ENCODE measurements at places on chromosomes 4 and X.

DNA sequence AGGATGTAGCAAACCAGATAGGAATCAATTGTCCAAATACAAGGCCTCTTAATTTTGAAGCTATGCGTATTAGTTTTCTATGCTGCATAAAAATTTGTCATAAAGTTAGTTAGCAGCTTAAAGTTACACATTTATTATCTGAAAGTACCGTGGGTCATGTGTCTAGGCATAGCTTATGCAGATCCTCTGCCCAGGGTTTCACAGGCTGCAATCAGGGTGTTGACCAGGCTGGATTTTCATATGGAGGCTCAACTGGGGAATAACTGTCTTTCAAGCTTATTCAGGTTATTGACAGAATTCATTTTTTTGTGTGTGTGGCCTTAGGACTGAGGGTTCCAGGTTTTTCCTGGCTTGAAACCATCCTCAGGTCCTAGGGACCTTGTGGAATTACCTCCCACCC is 265.1 kb downstream of the SLC39A8 start:
- no peak for DNase-seq

DNA sequence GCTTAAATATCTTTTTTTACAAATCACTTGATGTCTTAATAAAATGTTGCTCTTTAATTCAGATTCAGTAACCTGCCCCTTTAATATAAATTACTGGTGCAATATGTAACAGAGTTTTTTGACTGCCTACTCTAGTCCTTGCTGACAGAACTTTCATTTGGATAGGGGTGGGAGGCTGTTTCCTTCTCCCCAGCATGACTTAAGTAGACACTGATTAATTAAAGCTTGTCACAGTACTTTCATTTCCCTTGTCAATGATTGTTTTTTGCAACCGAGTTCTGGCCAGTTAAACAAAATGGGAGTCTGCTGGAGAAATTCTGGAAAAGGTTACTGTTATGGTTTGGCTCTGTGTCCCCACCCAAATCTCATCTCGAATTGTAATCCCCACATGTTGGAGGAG is 37.3 kb upstream of the BBS12 start:
- no peak for DNase-seq

DNA sequence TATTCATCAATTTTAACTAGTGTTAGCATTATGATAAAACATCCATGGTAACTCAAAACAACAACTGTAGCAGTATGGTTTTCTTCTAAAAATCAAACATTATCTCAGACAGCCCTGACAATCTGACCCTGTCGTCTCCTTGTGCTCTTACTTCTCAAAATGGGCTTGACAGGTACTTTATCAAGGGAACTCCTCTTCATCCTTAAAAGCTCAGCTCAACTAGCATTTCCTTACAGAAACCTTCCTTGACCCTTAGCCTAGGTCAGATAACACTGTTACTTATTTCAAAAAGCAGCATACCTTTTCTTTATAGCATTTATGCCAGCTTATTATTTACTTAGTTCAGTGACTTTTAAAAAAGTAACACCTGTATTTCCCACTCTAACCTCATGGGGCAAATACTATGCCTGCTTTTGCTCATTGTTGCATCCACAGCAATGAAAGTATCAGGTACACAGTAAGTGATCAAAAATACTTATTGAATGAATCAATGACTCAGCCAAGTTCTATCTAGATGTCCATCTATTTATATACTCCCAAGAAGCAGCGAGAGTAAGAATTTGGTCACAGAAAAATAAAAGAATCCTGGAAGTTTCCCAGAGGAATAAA is 41.9 kb downstream of the ADAMTS3 start:
- no peak for DNase-seq

DNA sequence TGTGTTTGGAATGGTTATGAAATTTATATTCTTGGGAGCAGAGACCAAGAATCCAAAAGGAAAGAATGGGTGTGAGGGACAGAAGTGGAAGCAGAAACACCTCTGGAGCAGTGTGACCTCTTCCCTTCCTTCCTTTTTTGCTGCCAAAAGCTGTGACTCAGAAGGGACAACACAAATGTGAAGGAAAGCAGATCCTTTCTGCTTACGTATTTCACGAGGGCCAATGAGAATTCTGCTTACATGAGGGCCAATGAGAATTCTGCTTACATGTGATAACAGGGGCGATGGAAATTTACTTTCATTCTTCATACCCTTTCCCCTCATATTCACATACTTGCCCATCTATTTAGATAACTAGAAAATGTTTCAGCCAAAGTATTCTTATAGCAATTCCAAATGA is 404.6 kb downstream of the PRDM5 start:
- DNase-seq, result no peak

DNA sequence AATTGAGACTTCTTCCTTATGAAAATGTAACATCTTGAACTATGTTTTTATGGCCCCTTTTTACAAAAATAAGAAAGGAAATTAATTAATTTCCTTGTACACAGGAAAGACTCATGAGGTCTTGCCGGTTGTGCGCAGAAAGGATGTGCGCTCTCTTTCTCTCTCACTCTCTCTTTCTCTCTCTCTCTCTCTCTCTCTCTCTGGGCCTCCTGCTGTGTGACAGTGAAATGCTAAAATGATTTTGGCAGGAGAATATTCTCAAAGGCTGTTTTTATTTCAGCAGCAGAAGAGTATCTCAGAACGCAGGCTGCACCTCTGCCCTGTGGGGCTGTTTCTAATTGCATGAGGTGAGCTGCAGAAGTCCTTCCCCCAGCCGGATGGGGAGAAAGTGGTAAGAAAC is 349.0 kb downstream of the MID1IP1 start:
- DNase-seq, result no peak

GRCh38 chr4:15805583-15806517 is 27.7 kb downstream of the CD38 start:
- no peak for DNase-seq

DNA sequence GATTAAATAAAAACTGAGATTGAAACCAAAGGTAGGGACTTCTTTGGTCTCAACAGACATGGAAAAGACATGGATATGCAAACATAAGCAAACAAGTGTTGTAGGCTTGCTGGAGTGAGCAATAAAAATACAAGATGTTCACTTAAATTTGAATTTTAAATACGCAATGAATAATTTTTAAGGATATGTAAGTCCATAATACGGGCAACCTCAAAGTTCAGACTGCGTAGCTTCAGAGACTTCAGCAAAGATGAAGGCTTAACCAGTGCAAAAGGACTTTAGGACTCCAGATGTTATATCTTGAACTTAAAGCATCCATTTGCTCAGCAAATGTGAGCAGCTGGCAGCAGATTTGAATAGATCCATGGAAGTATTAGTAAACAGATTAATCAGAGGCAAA is 549.3 kb downstream of the ARAP2 start:
- DNase-seq, result no peak

- no peak for DNase-seq
Observed at GRCh38 chr4:24980064-24980690, 50.6 kb downstream of the LGI2 start.

GRCh38 chrX:44536198-44536597 is 6.5 kb downstream of the FUNDC1 start:
- no peak for DNase-seq

DNA sequence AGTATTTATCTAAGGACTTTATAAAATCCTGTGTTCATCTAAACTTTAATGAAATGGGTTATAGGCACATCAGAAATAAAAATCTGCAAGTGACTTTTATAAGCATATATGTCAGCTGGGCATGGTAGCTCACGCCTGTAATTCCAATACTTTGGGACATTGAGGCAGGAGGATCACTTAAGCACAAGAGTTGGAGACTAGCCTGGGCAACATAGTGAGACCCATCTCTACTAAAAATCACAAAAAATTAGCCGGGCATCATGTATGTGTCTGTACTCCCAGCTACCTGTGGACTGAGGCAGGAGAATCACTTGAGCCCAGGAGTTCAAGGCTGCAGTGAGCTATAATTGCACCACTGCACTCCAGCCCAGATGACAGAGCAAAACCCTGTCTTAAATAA is 20.9 kb downstream of the TBC1D9 start:
- no peak for DNase-seq

GRCh38 chr4:31068257-31069075 is 348.3 kb downstream of the PCDH7 start:
- no peak for DNase-seq

GRCh38 chrX:17596061-17596460 is 141.2 kb upstream of the SCML1 start:
- DNase-seq, result no peak

DNA sequence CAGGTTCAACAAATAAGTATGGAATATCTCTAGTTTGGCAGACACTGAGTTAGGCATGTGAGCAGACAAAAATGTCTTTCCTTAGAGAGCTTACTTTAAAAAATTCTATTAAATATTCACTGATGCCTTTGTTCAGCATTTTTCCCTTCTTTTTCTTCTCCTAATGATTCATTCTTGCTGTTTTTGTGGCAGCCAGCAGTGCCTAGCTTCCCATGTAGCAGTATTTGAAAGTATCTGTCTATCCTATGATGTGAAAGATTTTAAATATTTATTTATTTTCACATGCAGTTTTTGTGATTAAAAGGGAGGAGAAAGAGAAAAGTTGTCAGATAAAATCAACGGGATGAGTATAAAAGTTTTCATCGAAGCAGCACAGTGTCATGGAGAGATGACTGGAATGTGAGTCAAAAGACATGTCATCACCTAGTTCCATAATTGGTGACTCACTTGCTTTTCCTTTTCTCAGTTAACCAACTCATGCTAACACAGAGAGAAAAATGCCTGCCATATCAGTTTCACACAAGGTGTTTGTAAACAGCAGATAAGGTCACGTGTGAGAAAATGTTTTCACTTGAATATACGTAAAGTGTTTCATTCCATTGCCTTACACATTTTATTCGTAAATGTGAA is 69.8 kb downstream of the BMPR1B start:
- DNase-seq, result no peak

GRCh38 chrX:105109936-105110335 is 110.6 kb downstream of the TEX13A start:
- no peak for DNase-seq

DNA sequence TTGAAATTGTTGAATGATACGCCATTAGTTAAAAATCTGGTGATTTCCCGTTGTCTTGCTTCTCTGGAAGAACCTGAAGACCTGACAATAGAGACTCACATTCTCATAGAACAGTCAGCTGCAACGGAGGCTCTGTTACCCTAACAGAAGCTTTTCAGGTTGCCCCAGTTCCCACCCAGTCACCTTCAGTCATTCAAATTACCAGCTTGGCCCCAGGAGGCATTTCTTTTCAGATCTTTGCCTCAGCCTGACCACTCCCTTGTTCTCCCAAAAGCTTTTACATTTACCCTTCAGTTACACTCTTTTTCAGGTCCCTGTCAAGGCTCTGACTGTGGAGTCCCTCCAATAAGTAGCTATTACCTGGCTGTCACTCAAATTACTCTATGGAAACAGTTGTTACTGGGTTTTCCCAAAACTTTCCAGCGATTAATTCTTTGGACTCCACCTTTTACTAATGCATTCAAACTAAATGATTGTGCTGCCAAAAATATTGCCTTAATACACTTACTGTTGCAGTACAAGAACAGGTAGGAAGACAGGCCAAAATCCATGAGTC is 162.2 kb upstream of the FTHL17 start:
- DNase-seq, result no peak

DNA sequence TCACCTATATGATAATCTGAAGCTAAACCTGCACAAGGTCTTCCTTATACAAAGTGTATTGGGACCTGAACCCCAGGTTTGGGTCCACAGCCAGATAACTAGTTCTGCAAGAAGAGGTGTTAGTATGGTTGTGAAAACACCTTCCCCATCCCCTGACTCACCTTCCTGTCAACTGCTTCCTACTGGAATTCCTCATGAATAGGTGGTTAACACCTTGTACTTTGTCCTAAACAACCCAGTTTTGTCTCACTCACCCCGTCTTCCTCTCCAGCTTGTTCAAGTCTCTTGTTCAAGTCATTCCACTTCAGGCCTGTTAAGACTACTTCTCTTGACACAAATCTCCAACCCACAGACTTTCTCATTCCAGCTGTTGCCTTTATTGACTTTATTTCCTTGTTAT is 45.5 kb downstream of the CCNG2 start:
- DNase-seq, result no peak

DNA sequence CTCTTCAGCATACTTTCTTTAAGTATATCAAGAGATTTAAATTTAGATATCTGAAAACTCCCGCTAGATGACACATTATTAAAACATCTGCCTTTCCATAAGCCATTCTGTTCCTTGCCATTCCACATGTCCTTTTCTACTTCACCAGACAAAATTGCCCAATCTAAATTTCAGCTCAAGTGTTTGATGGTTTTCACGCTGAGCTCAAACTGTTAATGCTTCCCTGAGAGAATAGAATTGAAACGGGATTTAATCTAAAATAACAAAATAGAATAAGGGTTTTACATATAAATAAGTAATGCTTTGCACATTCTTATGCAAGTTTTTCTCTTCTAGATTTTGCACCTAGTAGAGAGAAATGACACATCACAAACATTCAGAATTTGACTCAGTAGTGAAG is 764.5 kb upstream of the TENM3 start:
- no peak for DNase-seq

GRCh38 chr4:118743867-118744266 is 58.7 kb downstream of the METTL14 start:
- DNase-seq, result no peak

DNA sequence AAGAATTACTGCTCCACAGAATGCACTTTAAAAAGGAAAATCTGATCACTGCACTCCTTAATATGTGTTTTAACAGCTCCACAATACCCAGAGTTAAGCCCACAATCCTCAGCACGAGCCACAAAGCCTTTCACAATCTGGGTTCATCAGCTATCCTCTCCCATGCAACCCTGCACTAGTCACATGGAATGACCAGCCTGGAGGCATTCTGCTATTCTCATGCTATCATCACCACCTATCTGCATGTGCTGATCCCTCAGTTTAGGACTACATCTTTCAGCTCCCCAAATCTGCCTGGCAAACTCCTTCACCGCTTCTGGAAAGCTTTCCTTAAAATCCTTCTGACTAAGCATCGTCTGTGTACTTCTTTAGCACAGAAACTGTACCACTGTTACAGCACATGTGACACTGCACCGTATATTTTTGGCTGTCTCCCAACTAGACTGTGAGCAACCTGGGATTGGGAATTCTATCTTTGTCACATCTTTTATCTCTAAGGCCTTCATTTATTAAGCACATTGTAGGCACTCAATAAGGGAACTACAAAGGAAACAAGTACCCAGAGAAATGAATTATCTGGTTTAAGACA is 18.3 kb upstream of the EIF1AX start:
- no peak for DNase-seq

DNA sequence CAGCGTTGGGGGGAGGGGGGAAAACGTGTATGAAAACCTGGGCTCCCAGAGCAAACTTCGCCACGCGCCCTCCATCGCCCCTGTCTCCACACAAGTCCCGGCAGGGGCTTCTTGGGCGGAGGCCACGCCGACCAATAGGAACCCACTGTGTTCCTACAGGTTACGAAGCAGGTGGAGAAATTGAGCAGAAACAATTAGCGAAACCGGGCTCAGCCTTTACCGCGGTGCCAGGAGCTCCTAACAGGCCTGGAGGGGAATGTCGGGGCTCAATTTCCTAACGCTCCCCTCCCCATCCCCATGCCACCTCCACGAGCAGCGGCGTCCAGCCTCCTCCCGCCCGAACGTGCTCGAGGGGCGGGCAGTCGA is 589 bp upstream of the KIT start:
- DNase-seq, result no peak

- no peak for DNase-seq
Observed at GRCh38 chr4:48005781-48006180, 10.7 kb downstream of the CNGA1 start.

- DNase-seq, result peak; percentile 80
Observed at GRCh38 chr4:123555233-123555806, 158.7 kb downstream of the SPRY1 start.
